ENCODE measurements at places on chromosomes 16 and 17.

DNA sequence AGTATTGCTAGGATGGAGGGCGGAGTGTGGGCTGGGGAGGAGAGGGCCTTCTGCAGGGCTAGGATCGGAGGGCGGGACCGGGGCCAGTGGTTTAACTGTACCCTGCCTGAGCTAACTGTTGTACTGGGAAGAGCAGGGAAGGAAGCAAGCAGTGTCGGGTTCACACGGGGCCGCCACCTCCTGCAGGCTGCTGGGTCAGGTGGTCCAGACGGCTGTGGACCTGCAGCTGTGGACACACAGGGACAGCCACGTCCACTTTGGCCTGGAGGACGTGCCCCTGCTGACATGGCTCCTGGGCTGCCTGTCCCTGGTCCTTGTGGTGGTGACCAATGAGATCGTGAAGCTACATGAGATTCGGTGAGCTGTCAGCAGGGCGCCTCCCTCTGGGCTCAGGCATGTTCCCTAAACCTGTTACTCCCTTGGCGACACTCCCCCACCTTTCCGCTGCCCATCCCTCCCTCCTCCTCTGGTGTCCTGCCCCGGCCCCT, 16.6 kb downstream of the CASKIN2 start:
- DNase-seq, result no peak

GRCh38 chr17:69516911-69517310, 102.4 kb downstream of the MAP2K6 start:
- no peak for DNase-seq

GRCh38 chr17:21549107-21549687, 143.1 kb upstream of the KCNJ18 start:
- no peak for DNase-seq

GRCh38 chr17:58822148-58823050, 66.7 kb downstream of the PPM1E start:
- no peak for DNase-seq

DNA sequence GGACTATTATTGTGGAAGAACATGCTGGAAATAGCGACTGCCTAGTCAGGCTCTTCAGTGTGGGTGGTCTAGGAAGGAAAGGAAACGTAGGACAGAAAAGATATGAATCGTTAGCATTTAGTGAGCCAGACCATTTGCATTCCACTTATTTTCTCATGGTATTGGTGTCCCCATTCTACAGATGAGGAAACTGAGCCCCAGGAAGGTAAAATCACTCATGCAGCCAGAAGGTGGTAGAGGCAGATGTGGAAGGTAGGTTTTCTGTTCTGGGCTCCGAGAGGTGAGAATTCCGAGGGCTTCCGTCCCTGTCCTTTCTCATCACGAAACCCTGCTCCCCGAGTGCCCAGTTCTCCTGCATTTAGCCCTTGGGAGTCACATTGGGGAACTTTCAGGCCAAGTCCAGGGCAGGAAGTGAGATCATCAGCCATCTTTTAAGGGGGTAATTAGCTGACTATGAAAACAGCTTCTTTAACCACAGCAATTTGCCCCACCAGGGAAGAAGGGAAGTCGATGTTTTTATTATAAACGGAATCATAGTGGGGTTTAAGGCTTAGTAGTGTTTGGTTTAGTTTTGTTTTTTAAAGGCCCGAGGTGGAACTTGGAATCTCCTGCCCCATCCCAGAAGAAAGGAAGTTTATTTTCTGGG, 110.7 kb upstream of the IRX3 start:
- DNase-seq, result no peak

GRCh38 chr17:51046046-51046445, 74.6 kb downstream of the SPAG9 start:
- DNase-seq, result no peak

GRCh38 chr17:20896153-20896649, 146.6 kb downstream of the USP22 start:
- peak; percentile 11 for DNase-seq

- no peak for DNase-seq
Measured at GRCh38 chr17:66842505-66842904, 7.6 kb downstream of the CACNG5 start.

DNA sequence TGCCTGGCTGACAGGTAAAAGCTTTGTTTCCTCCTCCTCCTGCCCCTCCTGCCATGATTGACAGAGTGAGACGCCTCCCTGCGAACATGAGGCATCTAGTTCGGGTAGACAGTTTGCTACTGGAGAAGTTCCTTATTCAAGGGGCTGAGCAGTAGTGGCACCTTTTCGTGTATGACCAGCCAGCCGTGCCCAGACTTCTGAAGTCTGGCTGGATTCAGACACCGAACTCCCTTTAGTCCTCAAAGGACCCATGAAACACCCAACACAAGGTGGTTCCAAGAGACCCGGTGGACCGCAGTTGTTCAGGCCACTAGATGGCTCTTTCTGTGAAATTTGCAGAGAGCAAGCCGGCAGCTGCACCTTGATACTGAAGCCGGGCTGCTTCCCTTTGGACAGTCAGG, 192.8 kb downstream of the XYLT1 start:
- DNase-seq, result no peak

GRCh38 chr17:49873926-49874325, 26.1 kb upstream of the TAC4 start:
- DNase-seq, result no peak

- no peak for DNase-seq
Measured at GRCh38 chr16:12639044-12639443, 164.6 kb downstream of the CPPED1 start.

DNA sequence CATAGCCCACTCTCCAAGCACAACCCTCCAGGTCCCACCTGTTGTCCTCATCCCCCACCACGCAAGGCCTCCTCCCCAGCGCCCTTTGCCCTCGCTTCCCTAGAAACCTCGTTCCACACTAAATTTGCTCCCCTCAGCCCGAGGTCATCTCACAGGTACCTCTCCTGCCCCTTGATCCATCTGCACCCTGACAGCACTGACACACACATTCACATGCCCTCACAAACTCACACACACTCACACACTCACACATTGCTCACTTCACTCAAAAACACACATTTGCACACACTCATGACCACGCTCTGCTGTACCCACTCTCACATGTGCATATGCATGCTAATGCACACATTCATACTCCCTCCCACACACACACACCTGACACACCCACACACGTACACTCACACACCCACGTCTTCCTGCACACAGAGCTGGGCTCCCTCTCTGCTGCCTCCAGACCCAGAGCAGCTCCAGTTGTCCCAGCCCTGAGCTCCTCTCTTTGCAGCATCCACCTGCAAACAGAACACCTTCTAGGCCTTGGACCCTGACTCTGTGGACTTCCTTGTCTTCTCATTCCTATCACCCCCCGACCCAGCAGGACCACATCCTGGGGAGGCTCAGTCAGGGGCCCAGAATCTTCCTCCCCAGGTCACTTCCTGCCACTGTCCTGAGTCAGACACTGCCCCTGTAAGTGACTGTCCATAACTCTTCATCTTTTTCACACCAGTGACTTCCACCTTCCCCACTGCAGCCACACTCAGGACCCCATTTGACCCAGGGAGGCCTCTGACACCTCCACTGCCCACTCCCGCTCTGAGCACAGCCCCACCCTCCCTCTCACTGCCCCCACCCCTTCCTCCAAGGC, 4.9 kb downstream of the ASGR2 start:
- DNase-seq, result no peak

DNA sequence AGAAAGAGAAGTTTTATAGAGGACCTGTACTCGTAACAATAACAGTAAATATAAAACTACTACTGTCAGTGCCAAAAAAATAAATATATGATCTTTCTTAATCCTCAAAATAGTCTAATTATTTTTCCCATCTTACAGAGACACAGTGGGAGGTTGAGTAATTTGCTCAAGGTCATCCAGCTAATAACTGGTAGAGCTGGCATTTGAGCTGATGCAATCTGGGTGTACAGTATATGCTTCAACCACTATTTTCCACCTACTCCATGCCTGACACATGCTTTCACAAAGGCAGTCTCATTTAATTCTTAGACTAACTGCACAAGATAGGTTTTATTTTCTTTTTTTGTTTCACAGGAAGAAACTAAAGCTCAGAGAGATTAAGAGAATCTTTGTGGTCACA, 33.6 kb downstream of the PIGL start:
- no peak for DNase-seq

- DNase-seq, result no peak
Measured at GRCh38 chr17:35684055-35684802, 47.2 kb upstream of the RASL10B start.

GRCh38 chr17:75827308-75828075, 16.7 kb downstream of the UNC13D start:
- DNase-seq, result peak; percentile 58

- DNase-seq, result no peak
Measured at GRCh38 chr17:41907185-41907556, 11.6 kb downstream of the ACLY start.

GRCh38 chr16:52964290-52964689, 88.4 kb downstream of the CHD9NB start:
- no peak for DNase-seq

GRCh38 chr17:39767147-39767546, 29.4 kb downstream of the GRB7 start:
- DNase-seq, result no peak

- DNase-seq, result no peak
Measured at GRCh38 chr17:65780111-65780510, 218.7 kb upstream of the AXIN2 start.

DNA sequence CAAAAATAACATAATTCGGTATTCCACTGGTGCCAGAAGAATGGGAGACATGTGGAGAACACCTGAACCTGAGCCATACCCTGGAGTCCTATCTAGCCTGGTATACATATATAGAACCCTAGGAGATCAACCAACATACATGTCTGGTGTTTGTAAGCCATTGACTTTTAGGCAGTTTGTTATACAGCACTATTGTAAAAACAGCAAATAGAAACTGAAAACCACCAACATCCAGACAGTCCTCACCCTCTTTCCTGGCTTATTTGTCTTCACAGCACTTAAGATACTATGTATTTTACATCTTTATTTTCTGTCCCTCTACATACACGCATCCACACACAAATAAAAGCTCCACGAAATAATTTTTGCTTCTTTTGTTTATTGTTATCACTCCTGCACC, 404.2 kb upstream of the PMFBP1 start:
- no peak for DNase-seq

DNA sequence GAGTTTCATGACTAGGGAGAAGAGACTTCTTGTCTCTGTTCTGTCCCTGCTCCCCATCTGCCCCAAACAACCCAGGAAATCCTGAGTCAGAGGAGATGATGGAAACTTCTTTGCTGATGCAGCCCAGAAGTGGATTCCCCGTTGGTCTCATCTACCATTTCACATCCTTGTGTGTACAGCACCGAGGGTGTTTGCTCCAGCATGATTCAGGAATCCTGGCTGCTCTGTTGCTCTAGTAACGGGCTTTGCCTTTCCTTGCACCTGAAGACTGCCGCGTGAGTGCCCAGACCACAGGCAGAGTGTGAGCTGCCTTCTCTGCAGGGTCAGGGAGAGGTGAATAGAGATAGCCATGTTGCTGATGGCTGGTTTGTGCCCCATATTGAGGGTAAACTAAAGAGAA, 408.4 kb downstream of the CPPED1 start:
- no peak for DNase-seq

DNA sequence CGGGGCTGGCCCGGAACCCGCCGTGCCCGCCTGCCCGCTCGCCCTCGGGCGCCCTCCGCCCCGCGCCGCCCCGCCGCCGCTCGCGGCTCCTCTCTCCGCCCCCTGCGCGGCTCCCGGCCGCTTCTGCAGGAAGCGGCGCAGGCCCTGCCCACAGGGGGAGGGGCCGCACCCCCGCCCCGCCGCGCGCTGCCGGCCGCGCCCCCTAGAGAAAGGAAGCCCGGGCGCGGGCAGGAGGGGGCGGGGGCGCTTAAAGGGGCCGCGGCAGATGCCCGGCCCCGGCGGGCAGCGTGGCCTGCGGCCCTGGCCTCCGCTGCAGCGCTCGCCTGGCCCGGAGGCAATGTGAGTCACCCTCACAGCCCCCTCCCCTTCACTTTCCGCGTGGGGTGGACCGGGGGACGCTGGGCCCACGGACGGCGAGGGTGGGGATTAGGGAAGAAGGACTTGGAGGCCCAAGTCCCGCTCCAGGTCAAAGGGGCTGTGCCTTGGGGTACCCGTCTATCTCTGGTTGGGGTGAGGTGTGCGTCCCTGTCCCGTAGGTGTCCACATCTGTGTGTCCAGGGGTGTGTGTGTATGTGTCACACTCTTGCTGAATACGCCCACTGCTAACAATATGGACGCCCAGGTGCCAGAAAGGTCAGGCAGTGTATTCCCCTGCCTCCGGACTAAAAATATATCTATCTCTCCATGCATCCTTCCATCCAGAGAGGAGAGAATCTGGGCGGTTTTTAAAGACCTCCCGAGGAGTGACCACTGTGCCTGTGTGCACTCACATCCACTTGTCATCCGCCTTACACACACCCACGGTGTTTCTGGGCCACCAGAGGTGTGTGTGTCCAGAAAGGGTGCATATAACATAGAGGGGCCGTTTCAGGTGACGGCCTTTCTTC, at the start of gene GIT1:
Gene GIT1 (minus strand): TSS at position 125 of the 887 bp plus-strand sequence. CDS start 270 bp downstream, outside the sequence.
- DNase-seq, result peak; percentile 82

DNA sequence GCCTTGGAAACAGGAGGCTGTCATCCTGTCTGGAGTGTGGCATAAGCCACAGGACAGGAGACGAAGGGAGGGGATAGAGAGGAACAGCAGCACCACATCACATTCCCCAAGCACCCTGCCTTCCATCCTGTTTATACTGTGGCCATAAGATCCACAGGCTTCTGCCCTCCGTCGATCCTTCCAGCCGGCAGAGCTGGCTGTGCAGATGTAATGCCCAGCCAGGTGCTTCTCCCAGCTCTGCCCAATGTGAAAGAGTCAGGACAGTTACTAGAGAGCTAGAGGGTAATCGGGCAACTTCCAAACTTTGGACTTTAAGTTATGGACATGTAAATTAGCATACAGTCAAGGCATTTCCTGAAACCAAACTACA, 368.4 kb downstream of the SOX9 start:
- DNase-seq, result no peak

DNA sequence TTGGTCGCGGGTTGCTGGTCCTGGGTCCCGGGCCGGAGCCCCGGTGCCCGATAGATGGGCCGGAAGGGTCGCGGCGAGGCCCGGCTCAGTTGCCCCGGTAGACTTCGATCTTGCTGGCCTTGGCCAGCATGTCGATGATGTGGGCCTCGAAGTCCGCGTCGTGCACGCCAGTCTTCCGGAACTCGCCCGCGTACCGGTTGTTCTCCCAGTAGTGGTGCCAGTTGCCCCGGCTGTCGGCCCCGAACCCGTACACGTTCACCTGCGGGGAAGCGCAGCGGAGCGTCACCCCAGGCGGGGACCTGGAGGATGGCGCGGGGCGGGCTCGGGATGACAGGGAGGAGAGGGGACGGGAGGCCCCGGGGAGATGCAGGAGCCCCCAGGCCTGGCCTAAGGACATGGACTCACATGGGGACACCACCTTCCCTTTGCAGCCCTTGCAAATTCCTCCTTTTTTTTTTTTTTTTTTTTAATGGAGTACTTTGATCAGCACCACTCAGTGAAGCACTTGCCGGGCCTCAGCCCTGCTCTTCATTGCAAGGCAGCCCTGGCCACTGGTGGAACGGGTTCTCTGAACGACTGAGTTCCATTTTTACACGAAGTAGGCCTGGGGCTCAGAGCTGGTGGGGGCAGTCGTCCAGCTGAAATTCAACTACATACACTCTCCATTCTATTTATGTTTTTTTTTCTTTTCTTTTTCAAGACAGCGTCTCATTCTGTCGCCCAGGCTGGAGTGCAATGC, 35.1 kb downstream of the DDX19A start:
- DNase-seq, result no peak

- no peak for DNase-seq
Measured at GRCh38 chr17:63429766-63430165, 16.3 kb downstream of the CYB561 start.

GRCh38 chr17:8835106-8835505, 32.4 kb downstream of the PIK3R6 start:
- DNase-seq, result no peak

Measured in CD8-positive, alpha-beta memory T cell (primary cell).